Cerebellar nuclear complex (tissue), 1 donor: ENCODE measurements at places on chromosomes 16 and 17.

DNA sequence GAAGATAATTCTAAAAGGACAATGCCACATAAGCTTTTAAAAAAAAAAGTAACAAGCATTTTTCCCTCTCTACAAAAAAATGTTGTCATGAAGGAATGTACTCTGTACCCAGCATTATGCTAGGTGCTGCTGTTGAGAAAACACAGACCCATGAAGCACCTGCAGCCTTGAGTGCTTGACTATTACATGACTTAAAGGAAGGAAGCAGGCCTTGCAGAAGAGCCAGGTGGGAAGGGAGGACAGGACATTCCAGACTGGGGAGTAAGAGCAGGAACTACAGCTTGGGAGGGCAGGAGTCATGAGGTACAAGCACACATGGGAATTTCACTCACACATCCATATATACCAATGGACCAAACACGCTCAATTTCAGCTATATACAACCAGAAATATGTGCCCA is 3.8 kb downstream of the MYO1D start:
- no peak for DNase-seq

GRCh38 chr16:80708823-80709222 is 95.6 kb downstream of the CDYL2 start:
- DNase-seq, result no peak

GRCh38 chr16:74305978-74306784 is 9.6 kb downstream of the PSMD7 start:
- no peak for DNase-seq

- DNase-seq, result no peak
Observed at GRCh38 chr17:50319306-50320004, 26.5 kb upstream of the XYLT2 start.

DNA sequence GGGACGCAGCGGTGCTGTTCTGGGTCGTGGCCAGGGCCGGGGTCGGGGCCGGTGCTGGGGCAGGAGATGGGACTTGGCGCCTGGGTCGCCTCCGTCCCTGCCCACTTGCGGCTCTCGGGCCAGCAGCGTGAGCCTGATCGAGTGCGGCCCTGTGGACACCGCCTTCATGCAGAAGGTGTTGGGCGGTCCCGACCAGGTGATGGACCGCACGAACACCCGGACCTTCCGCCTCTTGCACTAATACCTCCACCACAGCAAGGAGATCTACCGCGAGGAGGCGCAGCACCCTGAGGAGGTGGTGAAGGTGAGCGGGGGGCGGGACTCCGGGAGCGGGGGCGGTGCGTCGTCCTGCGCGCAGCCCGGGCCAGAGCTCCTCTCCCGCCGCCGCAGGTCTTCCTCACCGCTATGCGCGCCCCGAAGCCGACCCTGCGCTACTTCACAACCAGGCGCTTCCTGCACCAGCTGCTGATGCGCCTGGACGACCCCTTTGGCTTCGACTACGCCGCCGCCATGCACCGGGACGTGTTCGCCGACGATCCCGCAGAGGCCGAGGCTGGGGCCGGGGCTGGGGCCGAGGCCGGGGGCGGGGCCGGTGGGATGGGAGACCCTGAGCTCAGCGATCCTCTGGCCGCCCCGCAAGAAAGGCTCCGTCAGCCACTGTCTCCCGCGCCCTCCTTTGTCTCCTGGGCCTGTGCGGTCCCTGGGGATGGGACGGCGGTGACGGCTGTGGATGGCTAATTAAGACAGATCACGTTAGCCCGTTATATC is 4.5 kb upstream of the HSD17B1 start:
- no peak for DNase-seq

DNA sequence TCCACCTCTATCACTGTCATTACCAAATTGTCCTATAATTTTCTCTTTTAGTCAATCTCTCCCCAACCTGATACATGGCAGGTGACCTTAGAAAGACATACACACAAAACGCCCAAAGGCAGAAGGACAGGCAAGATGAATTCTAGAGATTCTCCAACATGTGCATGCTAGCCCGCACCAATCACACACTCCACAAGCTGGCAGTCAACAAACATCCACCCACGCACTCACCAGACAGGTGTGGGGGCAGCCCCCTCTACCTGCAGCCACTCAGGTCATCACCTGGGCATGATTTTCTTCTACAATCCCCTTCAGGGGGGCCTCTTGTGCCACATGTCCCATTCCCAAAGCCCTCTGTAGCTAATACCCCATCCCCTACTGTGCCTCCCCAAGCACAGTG is 9.5 kb downstream of the MPP2 start:
- DNase-seq, result no peak

GRCh38 chr16:79500286-79500685 is 100.3 kb downstream of the MAF start:
- DNase-seq, result no peak

GRCh38 chr16:56363781-56364565 is 61.4 kb downstream of the AMFR start:
- DNase-seq, result no peak

GRCh38 chr17:52738791-52739190 is 580.3 kb upstream of the CA10 start:
- no peak for DNase-seq

DNA sequence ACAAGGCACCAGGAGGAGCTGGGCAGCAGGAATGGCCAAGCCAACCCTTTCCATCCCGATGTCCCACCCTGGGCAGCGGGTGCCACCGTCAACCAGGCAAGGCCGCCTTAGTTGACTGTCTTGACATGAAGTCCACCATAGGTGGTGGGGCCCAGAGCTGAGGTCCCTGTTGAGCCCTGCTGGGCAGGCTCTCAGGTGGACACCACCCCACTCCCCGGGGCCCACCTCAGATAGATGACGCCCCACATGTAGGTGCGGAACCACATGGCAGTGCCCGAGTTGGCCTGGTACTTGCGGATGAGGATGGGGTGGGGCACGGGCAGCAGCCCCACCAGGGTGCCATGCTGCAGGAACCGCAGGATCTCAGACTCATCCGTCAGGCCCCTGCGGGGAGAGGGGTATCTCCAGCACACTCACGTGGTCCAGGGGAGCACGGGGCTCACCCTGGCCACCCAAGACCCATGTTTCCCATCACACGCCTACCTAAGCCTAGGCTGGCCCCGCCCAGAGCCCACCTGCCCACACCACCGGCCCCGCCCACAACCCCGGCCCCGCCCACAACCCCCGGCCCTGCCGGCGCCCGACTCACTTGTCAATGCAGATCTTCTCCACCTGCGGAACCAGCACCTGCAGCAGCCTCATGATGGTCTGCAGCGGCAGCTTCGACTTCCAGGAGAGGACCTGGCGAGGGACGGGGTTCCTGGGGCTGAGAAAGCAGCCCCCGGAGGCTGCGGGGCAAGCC is 16.2 kb downstream of the OTOP3 start:
- DNase-seq, result no peak

- DNase-seq, result no peak
Observed at GRCh38 chr16:4263504-4264436, 9.1 kb downstream of the TFAP4 start.

GRCh38 chr16:13348416-13348815 is 447.0 kb downstream of the SHISA9 start:
- no peak for DNase-seq

DNA sequence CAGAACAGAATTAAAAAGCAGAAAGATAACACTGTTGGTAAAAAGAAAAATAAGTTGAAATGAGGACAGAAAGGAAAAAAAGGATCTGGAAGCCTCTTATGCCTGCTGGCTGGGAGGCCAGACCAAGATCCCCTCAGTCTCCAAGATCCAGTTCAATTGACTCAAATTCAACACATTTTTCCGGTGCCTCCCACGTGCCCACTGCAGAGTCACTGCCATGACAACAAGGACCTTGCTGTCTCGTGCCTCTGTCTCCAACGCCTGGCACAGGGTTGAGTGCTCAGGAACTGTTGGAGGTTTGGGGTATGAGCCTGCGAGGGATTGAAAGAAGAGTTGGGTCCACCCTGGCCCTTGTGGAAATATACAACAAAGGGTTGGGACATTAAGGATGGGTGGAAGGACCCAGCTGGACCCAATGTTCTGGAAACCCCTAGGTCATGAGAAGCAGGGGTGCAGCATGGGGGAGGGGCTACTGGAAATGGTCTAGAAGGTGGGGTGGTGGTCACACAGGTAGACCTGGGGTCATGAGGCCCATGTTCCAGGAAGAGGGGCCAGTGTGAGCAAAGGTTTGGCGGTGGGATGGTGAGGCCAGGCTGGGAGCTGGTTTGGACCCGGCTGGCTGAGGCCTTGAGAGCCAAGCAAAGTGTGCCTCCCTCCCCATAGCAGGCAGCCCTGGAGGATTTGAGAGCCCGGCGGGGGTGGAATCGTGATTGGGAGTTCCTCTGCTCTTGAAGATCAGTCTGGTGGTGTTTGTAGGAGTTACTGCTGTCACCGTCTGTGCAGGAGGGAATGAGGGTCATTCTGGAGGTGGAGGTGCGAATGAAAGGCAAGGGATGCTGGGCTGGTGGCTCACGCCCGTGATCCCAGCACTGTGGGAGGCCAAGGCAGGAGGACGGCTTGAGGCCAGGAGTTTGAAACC is 1.3 kb downstream of the IL34 start:
- DNase-seq, result no peak

- no peak for DNase-seq
Observed at GRCh38 chr16:88988980-88989811, 12.2 kb upstream of the CBFA2T3 start.

DNA sequence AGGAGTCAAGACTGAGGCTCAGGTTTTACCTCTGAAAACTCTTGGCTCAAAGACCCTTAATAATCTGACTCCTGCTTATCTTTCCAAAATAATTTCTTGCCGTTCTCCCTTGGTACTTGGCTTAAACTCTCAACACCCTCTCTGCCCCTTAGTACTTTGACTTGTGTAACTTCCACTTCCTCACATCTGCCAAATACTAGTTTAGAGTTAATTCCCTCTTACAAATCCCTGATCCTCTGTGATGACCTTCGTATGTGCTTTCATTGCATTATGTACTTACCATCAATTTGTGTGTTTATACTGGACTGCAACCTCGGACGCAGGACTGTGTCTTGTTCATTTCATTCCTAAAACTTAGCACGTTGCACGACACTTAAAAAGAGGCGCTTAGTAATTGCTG is 35.2 kb downstream of the ZNF207 start:
- DNase-seq, result no peak

GRCh38 chr16:24718967-24719521 is 10.4 kb upstream of the TNRC6A start:
- DNase-seq, result no peak

- no peak for DNase-seq
Observed at GRCh38 chr16:72932050-72932449, 115.9 kb downstream of the ZFHX3 start.

- DNase-seq, result peak; percentile 95
Observed at GRCh38 chr17:33948309-33948708, 306.8 kb upstream of the CCL2 start.

DNA sequence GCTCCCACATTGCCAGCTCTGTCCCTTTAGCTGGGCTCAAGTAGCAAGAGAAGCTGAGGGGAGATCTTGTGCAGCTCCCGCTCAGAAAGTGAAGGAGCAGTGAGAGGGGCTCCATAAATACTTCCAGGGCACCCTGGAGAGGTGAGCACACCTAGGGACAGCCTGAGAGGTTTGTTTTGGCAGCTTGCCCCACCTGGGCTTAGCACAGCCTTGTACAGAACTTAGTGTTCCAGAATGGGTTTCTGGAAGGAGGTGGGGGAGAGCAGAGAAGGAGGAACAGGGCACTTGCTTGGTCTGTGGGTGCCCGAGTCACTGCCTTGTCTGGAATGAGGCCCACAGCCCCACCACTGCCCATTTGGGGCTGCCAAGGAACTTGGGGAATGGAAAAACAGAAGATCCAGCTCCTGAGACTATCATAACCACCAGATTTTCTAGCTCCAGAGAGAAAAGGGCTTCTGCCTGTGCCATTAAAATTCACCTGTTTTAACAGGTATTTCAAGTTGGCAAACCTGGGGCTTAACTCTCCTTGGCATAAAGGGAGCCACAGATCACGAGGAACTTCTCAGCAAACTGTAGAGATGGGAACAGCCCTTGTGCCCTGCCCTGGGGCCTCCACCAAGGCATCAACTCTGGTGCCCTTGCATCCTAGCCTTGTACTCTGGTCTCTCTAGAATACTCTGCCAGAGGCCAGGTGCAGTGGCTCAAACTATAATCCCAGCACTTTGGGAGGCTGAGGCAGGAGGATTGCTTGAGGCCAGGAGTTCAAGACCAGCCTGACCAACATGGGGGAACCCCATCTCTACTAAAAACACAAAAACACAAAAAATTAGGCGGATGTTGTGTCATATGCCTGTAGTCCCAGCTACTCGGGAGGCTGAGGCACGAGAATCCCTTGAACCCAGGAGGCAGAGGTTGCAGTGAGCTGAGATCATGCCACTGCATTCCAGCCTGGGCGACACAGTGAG is 1.9 kb downstream of the PRR15L start:
- no peak for DNase-seq

DNA sequence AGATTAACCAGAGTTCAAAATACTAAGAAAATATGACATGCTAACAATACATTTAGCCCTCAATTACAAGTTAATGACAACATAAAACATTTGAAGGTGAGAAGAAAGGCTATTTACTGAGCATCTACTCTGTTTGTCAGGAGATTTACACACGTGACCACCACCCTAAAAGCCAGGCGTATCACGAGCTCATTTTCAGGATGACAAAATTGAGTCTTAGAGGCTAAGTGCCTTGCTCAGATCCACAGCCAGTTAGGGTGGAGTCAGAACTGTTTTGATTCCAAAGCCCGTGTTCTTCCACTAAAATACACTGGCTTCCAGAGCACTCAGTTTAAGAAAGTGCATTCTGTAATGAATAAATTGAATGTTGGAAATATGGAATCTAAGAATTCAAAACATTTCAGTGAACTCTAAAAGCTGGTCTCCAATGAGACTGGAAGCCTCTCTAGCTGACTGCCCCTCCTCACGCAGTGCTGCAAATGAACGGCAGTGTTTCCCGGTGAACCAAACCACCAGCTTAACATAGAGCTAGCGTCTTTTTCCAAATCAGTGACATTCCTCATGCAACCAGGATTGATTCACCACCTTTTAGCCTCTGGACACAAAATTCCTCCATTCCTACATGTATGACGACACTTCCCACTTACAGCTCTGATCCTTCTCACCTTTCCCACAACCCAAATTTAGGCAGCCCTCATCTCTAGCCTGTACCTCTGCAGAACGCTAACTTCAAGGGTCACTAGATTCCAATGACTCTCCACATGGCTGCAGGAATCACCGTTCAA is 5.9 kb downstream of the ZDHHC7 start:
- no peak for DNase-seq

DNA sequence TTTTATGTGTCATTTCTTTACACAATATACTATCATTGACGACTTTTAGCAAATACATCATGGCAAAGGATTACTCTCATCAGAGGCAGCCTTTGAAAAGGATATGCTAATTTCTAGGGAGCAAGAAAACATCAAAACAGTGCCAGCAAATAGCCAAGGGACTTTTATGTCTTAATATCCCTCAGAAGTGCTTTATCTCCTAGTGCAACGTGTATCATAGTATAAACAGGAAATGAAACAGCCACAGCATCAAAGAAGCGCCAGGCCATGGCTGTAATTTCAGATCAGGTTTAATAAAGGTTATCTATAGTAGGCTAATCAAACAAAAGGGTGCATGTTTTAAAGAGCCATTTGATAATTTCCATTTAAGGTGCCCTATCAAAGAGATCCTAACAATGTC is 159.9 kb downstream of the AXIN2 start:
- no peak for DNase-seq

- DNase-seq, result no peak
Observed at GRCh38 chr16:938752-939151, 32.0 kb downstream of the LMF1 start.
